ENCODE measurements at places on chromosomes 5 and 9.

GRCh38 chr5:14309878-14310531 is 166.9 kb downstream of the TRIO start:
- H3K27me3 ChIP-seq, result no peaks in the 10 kb centered on the region
- no peak overlapping the region for H3K4me3 ChIP-seq
- peaks cover 29% of the 10 kb centered on the region for H3K36me3 ChIP-seq
- H3K27ac ChIP-seq, result no peak overlapping the region
- peaks cover 12% of the 10 kb centered on the region for H3K4me1 ChIP-seq

GRCh38 chr5:149567226-149567625 is 14.1 kb upstream of the ARHGEF37 start:
- H3K36me3 ChIP-seq, result no peaks in the 10 kb centered on the region
- no peaks in the 10 kb centered on the region for H3K27me3 ChIP-seq
- no peak overlapping the region for H3K27ac ChIP-seq
- H3K4me1 ChIP-seq, result no peaks in the 10 kb centered on the region

- H3K36me3 ChIP-seq, result no peaks in the 10 kb centered on the region
- no peak overlapping the region for H3K4me3 ChIP-seq
- no peak overlapping the region for H3K27ac ChIP-seq
- H3K27me3 ChIP-seq, result no peaks in the 10 kb centered on the region
- no peak for DNase-seq
Observed at GRCh38 chr9:33101104-33101951, 24.9 kb upstream of the SMU1 start.

DNA sequence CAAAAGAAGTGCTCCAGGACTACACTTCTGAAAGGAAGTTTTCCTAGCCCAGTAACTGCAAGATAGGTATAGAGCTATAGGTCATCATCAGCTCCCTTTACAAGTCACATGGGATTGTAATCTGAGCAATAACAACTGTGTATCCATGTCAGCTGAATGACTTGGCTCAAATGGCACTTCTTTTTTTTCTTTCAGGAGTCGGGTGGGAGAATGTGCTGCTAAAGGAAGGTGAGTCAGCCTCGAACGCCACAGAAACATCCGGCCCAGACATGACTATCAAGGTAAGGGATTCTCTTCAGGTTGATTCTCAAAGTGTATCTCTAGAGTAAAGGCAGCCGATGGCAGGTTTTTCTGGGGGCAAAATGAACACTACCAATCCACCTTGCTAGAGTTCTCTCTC is 192.2 kb downstream of the C9orf152 start:
- H3K4me3 ChIP-seq, result no peak overlapping the region
- no peaks in the 10 kb centered on the region for H3K27me3 ChIP-seq
- H3K36me3 ChIP-seq, result no peaks in the 10 kb centered on the region
- H3K4me1 ChIP-seq, result peaks cover 3% of the 10 kb centered on the region
- DNase-seq, result no peak

GRCh38 chr5:126680191-126680817 is 79.6 kb downstream of the PHAX start:
- peak; percentile 91 for DNase-seq
- H3K4me1 ChIP-seq, result peaks cover 9% of the 10 kb centered on the region
- H3K36me3 ChIP-seq, result no peaks in the 10 kb centered on the region
- H3K4me3 ChIP-seq, result no peak overlapping the region
- H3K27ac ChIP-seq, result no peak overlapping the region
- no peaks in the 10 kb centered on the region for H3K27me3 ChIP-seq

- H3K4me1 ChIP-seq, result no peaks in the 10 kb centered on the region
- peaks cover 3% of the 10 kb centered on the region for H3K36me3 ChIP-seq
- H3K27ac ChIP-seq, result peak overlapping the region; percentile 55
Observed at GRCh38 chr5:177035976-177036375, 13.5 kb downstream of the ZNF346 start.

DNA sequence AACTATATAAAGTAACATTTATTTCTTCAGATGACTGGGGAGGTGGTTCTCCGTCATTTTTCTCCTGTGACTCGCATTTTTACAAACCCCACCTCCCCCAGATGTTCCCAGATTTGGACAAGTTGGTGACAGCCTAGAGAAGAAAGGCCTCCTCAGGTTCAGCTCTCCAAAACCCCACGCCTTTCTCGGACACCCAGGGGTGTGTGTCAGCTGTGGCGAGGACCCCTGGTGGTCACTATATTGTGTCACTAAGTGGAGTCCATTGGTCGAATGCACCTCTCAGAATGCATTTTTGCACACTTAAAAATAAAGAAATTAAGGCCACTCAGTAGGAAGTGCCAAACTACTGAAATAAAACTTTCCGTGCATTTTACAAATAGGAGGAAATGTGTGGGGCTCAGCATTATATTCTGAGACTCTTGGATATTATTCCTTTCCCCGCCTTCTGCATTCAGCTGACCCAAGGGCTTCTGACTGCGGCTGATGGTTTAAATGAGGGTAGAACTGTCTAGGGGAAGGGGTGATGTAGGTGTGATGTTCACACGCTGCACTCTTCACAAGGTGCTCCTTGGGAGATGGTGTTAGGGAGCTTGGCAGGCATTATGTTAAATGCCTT is 47.6 kb downstream of the ACO1 start:
- no peak overlapping the region for H3K27ac ChIP-seq
- no peaks in the 10 kb centered on the region for H3K27me3 ChIP-seq
- peaks cover 4% of the 10 kb centered on the region for H3K4me1 ChIP-seq

DNA sequence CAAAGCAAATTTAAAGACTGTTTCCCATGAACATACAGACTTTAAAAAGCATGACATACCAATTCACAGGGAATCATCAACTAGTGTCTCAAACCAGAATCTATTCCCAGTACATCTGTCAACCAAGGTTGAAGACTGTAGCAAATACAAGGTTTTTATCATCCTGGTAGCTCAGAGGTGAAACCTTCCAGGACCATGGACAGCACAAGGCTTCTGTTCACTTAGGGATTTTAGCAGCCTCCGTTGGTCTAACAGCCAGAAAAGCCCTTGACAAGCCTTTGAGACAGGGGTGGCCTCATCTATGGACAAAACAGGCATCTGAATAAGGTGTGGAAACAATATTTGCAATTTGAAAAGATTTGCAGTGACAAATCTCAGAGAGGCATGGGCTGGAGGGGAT is 119.0 kb downstream of the TRIM32 start:
- peak; percentile 80 for DNase-seq
- H3K4me3 ChIP-seq, result no peak overlapping the region
- H3K27ac ChIP-seq, result no peak overlapping the region
- H3K27me3 ChIP-seq, result peaks cover 10% of the 10 kb centered on the region
- H3K4me1 ChIP-seq, result peaks cover 5% of the 10 kb centered on the region

DNA sequence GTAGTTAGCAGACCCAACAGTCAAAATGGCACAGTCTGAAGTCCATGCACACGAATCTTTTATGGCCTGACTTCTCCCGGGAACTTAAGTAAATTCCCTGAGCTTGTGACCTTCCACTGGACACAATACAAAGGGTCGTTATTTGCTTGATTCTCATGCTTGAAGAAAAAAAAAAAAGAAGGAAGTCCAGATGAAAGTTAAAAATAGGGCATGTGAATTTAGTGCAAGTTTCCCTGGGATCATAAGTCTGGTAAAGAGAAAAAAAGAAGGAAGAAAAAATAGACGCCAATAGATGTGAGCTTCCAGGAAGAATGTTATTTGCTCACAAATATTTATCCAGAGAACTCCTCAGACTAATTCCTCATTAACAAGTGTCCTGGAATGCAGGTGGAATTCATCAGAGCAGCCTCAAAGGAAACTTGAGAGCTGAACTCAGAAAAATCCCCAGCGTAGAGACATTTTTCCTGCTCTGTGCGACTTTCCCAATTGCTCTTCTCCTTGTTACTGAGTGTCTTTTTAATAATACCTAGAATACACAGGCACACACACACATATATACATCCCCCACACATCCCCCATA is 616.3 kb downstream of the EBF1 start:
- DNase-seq, result no peak
- H3K27ac ChIP-seq, result no peak overlapping the region
- peak overlapping the region; percentile 14 for H3K4me3 ChIP-seq
- no peaks in the 10 kb centered on the region for H3K27me3 ChIP-seq
- no peaks in the 10 kb centered on the region for H3K36me3 ChIP-seq

GRCh38 chr5:39299962-39300361 is 64.3 kb downstream of the C9 start:
- no peaks in the 10 kb centered on the region for H3K4me1 ChIP-seq
- H3K27ac ChIP-seq, result no peak overlapping the region
- no peak overlapping the region for H3K4me3 ChIP-seq

DNA sequence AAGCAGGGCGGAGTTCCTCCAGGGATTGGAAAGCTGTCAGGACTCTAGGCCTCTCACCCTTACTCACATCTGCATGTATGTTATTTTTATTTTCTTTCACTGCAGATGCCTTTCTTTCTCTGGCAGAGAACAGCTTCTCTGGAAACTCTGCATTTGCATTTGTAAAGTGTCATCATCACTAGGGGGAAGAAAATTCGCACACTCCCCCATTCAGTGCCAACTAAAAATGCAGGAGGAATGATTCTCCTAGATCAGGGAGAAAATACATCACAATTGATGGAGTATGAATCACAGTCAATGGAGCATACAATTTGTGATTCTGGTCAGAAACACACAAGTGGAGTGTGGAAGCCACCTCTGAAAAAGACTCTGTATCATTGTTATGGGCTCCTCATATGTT is 351.4 kb upstream of the FTMT start:
- no peaks in the 10 kb centered on the region for H3K4me1 ChIP-seq
- no peak overlapping the region for H3K27ac ChIP-seq
- no peaks in the 10 kb centered on the region for H3K36me3 ChIP-seq
- H3K27me3 ChIP-seq, result peaks cover 36% of the 10 kb centered on the region
- H3K4me3 ChIP-seq, result no peak overlapping the region

GRCh38 chr9:88184976-88185375 is 46.7 kb upstream of the SPATA31C2 start:
- no peak overlapping the region for H3K27ac ChIP-seq
- H3K27me3 ChIP-seq, result no peaks in the 10 kb centered on the region
- H3K36me3 ChIP-seq, result no peaks in the 10 kb centered on the region
- H3K4me1 ChIP-seq, result no peaks in the 10 kb centered on the region
- no peak overlapping the region for H3K4me3 ChIP-seq

GRCh38 chr5:73994963-73995362 is 369.0 kb downstream of the ARHGEF28 start:
- no peaks in the 10 kb centered on the region for H3K36me3 ChIP-seq
- no peak overlapping the region for H3K27ac ChIP-seq
- no peaks in the 10 kb centered on the region for H3K27me3 ChIP-seq
- no peak for DNase-seq
- H3K4me3 ChIP-seq, result no peak overlapping the region
- no peaks in the 10 kb centered on the region for H3K4me1 ChIP-seq

DNA sequence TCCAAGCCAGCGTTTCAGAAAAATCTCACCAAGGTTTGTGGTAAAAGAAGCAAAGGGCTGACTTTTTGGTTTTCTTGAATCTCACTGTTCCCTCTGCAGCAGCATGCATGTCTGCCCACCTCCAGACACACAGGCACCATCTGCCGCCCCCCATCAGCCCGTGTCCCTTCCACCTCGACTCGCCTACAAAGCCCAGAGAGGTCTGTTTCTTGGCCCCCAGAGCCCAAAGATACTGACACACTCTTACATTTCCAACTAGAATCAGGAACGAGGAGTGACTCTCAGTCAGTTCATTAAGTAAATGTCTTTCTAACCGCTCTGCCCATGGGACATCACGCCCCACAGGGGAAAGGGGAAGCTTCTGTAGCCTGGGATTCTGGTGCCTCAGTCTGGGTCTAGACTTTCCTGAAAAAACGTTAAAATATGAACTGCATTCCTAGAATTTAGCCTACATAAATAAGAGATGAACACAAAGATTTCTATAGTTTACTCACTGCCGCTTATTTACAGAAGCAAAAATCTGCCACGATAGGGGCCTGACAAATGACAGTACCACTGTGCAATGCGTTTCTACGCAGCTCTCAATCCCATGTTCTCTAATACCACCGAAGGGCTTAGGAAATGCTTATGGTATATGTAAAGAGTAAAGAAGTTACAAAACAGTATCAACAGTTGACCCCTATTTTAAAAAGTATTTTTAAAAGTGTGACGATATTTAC is 4.1 kb downstream of the IL4 start:
- H3K27me3 ChIP-seq, result no peaks in the 10 kb centered on the region
- no peak overlapping the region for H3K4me3 ChIP-seq
- H3K4me1 ChIP-seq, result peaks cover 6% of the 10 kb centered on the region
- peak; percentile 39 for DNase-seq

GRCh38 chr5:108743319-108743718 is 4.4 kb upstream of the FER start:
- no peaks in the 10 kb centered on the region for H3K4me1 ChIP-seq
- no peak for DNase-seq
- H3K36me3 ChIP-seq, result no peaks in the 10 kb centered on the region
- H3K4me3 ChIP-seq, result peak overlapping the region; percentile 21
- no peak overlapping the region for H3K27ac ChIP-seq

DNA sequence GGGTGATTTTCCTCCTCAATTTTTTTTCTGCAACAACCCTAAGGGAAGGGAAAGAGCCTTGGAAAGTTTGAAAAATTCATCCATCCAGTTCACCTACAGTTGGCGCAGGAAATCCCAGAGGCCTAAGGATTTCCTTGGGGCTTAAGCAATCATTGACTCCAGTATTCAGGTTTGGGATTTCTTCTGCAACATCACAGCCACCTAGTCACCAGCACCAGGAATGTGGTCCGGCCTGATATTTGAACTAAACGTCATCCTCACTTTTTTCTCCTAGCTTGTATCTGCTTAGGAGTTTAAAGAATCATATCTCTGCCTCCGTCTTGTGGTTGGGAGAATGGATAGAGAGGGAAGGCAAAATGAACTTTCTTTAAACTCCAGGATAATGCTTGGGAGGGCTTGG is 20.2 kb upstream of the TLE4 start:
- H3K4me1 ChIP-seq, result no peaks in the 10 kb centered on the region
- no peaks in the 10 kb centered on the region for H3K27me3 ChIP-seq
- no peak overlapping the region for H3K27ac ChIP-seq
- no peak for DNase-seq
- H3K4me3 ChIP-seq, result no peak overlapping the region

GRCh38 chr9:101028346-101029314 is at the start of gene PLPPR1:
Gene PLPPR1 (plus strand): TSS chr9:101028727.
- peak within 1 kb of the TSS; percentile 84 for H3K4me3 ChIP-seq
- H3K27me3 ChIP-seq, result peaks cover 78% of the 10 kb centered on the region
- H3K4me1 ChIP-seq, result peaks cover 3% of the 10 kb centered on the region
- peak; percentile 92 for DNase-seq
- no peaks in the 10 kb centered on the region for H3K36me3 ChIP-seq
- H3K27ac ChIP-seq, result peak within 1 kb of the TSS; percentile 75

DNA sequence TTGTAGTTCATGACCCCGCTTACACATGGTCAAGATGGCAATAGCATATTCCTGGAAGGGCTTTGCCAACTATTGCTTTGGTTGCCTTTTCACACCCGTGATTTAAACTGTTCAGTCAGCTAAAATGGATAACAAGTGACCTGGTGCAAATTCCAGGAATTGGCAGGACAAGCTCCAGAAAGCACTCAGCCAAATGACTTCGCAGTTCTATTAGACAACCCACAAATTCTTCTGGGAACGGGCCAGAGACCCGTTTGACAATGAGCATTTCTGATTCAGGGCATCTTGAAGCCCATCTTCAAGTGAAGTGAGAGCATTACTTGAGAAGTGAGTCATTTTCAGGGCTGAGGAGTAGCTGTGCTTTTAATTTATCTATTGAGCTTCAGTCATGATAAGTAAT is 165.0 kb downstream of the DROSHA start:
- H3K27ac ChIP-seq, result no peak overlapping the region
- H3K36me3 ChIP-seq, result no peaks in the 10 kb centered on the region
- DNase-seq, result no peak
- no peaks in the 10 kb centered on the region for H3K4me1 ChIP-seq
- no peak overlapping the region for H3K4me3 ChIP-seq
